ENCODE measurements at places on chromosomes 3 and 15. TPM values are rescaled to one million over a fixed set of nuclear protein-coding genes. Genes with fewer than 3 reads are reported as not detected.

- no peak for DNase-seq
Observed at GRCh38 chr3:29552051-29552450, 271.2 kb downstream of the RBMS3 start.

DNA sequence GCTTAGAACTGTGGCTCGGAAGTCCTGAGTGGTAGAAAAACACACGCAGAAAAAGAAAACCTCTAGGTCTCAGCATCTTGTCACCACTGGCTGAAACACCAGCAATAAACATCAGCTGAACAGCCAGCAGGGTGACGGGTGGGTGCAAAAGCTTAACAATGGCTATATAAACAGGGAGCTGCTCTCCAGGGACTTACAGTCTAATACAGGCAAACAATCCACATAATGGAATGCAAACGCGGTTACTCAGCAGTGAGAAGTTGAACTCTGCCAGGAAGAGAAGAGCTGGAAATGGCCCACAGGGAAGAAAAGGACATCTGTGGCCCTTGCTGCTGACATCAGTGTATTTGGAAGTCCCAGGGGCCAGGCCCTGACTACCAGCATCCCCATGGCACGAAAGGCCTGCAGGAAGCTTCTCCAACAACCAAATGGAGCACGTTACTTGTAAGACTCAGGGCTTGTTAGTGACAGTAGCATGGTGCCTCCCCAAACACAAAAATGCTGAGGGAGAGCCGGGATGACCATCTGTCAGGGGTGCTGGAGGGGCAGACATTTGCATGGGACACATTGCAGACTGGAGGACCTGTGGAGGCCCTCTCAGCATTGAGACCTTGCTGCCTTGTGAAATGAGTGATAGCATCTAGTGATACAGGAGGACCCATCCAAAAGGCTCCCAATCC is 3.0 kb downstream of the HEG1 start:
- DNase-seq, result no peak

GRCh38 chr3:11653298-11654055 is 9.8 kb upstream of the VGLL4 start:
- no peak for DNase-seq

GRCh38 chr15:99931703-99932603 is 198.7 kb upstream of the LYSMD4 start:
- DNase-seq, result no peak

DNA sequence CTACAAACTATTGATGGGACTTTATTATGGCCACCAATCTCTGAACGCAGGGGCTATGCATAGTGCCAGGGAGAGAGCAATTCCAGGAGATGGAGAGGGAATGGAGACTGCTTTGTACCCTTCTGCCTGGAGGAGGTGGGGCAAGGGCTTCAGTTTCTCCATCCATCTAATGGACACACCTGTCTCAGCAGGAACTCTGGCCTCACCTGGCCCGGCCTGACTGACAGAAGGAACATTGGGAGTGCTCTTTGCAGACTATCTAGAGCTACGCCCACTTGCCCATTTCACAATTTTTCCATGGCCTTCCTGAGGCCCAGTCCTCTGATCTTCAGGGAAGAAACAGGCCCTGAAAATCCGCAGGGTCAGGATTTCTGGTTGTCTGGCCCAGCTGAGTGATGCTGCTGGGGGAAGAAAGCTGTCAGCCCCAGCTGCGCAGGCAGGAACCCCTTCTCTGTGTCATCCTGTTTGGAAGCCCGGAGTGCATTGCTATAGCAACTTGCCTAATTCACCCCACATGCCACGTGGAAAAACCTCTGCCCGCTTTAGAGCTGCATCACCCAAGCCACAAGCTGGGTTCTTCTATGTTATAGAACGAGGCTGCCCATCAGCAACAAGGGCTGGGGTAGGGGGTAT is 6.4 kb downstream of the ITGA11 start:
- peak; percentile 44 for DNase-seq

- DNase-seq, result peak; percentile 11
Observed at GRCh38 chr15:38085114-38085513, 150.7 kb downstream of the TMCO5A start.

- no peak for DNase-seq
Observed at GRCh38 chr3:64259636-64260035, 34.4 kb upstream of the PRICKLE2 start.

DNA sequence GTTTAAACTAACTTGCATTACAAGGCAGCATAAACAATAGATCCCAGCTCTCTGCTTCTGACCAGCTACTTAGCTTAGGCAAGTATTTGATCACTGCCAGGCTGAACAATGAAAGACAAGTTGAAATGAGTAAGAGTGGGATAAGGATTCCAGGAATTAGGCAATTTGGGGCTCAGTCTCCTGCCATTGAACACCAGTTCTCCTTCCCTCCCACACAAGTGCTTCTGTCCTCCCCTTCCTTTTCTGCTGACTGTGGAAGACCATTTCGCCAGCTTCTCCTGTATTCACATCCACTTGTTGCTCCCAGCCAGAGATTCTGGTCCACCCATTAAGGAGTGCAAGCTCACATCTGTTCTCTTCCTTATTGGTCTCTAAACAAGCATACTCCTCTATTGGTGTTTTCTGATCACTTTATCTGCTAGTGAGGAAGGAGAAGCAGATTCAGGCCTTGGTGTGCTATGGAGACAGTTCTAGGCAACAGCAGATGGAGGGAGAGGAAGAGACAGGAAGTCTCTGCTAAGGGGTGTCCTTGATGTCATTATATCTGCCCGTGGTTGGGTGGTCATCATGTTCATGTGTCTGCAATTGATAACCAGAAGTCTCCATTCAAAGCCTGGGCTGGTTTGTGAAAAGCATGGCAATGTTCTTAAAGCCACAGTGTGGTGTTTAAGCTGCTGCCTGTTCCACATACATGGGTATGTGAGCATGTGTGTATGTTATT is 121.5 kb downstream of the PLCL2 start:
- no peak for DNase-seq

DNA sequence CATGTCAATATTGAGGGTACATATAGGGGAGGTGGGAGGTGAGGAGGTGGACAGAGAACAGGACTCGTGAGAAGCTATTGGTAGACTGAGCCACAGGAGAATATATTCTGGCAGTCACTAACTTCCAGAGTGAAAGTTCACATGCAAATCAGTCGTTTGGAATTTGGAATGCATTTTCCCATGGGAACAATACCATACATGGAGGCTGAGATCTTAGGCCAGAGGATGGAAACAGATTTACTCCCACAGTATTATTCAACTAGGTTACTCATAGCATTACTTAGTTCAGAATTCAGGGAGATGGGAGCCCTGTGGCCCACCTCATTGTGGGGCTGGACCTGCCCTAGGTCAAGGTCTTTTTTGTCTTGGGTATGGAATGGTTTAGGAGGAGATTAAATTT is 36.4 kb upstream of the ABHD2 start:
- no peak for DNase-seq

The KNG1 gene
- polyA plus RNA-seq, result 5.1 TPM

- DNase-seq, result no peak
Observed at GRCh38 chr3:98594628-98595324, 1.4 kb upstream of the CPOX start.

DNA sequence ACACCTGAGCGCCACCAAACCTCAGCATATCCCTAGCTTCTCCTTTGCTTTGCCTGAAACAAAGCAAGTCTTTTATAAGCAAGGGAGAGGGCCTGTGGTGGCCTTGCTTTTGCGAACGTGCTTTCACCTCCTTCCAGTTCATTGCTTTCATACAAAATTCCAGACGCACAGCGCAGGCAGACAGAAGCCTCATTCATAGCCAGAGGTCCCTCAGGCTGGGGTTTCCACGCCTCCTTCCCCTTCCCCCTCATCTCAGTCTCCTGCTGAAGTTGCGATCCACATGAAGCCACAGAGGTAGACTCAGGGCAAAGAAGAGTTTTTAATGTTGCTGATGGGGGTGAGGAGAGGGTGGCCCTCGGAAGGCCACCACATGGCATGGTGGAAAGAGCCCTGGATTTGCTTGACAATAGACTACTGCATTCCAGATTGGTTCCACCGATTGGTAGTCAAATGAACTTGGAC is 59.4 kb upstream of the FLNB start:
- DNase-seq, result no peak

The SPRED1 gene
- polyA plus RNA-seq, result 28.2 TPM

DNA sequence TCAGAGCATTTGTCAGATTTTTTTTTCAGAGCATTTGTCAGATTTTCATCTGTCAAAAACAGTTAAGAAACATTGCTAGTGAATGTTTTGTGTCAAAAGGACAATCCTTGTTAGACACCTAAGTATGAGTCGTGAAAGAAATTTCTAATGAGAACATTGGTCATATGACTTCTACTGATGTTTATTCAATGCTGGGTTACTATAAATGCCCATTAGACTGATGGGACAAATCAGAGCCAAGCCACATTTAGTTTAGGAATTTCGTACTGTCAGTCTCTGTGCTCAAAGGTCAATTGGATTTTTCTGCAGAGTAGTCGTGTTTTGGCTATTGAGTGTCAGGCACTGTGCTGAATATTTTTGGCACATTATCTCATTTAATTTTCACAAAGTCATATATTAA is 31.6 kb downstream of the TSC22D2 start:
- no peak for DNase-seq

Measured in large intestine (tissue), 12 donors.